H9 (cell line): ENCODE measurements at places on chromosomes 6 and 20.

- DNase-seq = no peak
Observed at GRCh38 chr6:15574486-15574885, 88.3 kb downstream of the DTNBP1 start.

- no peak for DNase-seq
Observed at GRCh38 chr20:31781945-31782344, 37.2 kb upstream of the MYLK2 start.

DNA sequence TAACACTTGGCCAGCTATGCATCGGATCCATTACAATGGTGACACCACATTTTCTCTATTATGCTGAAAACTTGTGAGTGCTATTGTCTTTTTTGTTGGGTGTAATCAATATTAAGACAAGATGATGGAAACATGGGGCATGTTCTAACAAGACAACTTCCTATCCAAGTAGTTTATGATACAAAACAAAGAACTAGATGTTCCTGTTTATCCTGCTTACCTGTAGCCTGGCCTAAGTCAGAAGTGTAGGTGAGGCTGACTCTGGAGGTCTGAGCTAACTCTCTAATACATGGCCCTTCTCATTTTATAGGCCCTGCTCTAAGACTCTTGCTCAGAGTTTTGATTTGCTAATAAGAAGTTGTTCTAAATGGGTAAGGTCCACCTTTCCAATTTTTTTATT lies 242.4 kb upstream of the STXBP5 start:
- no peak for DNase-seq

- DNase-seq = no peak
Observed at GRCh38 chr6:83711958-83712357, 3.1 kb upstream of the SNAP91 start.

DNA sequence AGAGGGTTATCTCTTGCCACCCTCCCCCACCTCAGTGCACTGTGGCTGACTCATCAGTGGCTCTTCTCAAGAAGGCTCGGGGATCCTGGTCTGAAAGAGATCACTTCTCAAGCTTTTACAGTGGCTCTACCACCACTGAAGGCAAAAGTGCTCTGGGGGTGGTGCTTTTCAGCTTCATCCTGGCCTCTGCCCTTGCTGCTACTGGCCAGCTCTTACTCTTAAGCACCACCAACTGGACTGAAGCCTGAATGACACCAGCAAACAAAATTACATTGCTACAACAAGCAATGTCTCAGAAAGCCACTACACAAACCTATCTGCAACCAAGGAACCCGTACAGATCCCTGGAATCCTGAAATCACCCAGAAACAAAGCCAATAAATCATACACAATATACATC lies 402.1 kb downstream of the EPHA7 start:
- DNase-seq = peak; percentile 74

- no peak for DNase-seq
Observed at GRCh38 chr6:18314317-18314997, 50.1 kb upstream of the DEK start.

- no peak for DNase-seq
Observed at GRCh38 chr20:20342066-20342465, 25.8 kb upstream of the INSM1 start.

GRCh38 chr6:108543175-108543940 lies 17.4 kb upstream of the FOXO3 start:
- no peak for DNase-seq
